DND-41 (cell line): ENCODE measurements at places on chromosomes 5 and 9.

DNA sequence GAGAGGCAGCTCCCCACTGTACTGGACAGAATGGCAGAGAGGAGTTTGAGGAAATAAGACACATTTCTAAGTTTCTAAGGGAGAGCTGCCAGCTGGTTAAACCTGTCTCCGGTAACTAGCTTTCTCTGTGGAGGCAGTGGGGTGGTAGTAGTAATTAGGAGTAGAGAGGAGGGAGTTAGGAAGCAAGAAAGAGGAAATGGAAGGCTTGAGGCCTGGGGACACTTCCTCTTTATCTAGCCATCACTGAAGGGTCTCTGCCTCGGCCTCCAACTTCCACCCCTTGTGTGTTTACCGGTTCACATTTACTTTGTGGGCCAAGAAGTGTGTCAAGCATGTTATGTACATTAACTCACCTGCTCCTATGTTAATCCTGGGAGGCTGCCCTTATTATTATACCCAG is 462.2 kb upstream of the DMAC1 start:
- DNase-seq, result no peak

DNA sequence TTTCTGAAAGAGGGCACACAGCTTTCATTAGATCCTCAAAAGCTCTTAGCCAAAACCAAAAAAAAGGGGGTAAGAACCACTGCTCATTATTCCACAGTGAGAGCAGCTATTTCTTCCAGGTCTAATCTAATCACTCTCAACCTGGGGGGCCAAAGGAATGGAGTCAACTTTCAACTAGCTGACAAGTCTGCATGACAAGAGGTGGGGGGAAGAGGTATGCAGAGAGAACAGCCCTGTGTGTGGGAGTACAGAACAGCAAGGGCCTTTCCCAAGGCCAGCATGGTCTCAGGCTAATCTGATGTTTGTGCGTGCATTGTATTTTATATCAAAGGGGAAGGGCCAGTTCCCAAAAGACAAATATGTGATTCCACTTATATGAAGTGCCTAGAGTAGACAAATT is 36.9 kb upstream of the PIP5K1B start:
- no peak for DNase-seq

DNA sequence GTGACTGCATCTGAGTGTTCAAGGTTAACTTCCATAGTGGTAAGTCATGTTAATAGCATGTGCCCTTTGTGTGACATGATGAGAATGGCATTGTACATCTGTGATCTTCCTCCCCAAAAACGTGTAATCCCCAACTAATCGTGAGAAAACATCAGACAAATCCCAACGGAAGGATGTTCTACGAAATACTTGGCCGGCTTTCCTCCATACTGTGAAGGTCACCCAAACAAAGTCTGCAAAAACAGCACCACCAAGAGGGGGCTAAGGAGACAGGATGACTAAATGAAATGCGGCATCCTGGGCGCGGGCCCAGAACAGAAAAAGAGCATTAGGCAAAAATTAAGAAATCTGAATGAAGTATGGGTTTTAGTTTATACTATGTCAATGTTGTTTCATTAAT is 81.8 kb downstream of the MED10 start:
- DNase-seq, result no peak

DNA sequence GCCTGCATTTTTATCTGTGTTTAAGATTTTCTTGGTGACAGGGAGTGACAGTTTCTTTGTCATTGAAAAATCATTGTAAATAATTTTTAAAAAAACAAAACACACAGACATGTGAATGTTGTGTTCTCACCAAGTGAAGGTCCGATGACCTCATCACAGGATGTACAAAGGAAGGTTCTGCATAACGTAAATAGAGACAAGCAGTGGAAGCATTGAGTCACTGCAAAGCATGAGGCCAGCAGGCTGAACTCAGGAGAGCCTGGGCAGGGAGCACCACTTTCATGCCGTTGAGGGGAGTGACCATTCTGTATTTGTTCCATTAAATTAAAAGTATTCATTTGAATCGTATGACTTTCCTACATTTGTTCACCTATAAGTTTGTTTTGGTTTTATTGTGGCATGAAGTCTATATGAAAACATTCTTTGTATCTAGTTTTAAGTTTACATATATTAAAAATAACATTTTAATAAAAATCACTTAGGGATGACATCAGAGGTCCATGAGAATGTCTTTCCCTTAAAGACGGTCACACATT is 70.4 kb upstream of the TLE1 start:
- no peak for DNase-seq

DNA sequence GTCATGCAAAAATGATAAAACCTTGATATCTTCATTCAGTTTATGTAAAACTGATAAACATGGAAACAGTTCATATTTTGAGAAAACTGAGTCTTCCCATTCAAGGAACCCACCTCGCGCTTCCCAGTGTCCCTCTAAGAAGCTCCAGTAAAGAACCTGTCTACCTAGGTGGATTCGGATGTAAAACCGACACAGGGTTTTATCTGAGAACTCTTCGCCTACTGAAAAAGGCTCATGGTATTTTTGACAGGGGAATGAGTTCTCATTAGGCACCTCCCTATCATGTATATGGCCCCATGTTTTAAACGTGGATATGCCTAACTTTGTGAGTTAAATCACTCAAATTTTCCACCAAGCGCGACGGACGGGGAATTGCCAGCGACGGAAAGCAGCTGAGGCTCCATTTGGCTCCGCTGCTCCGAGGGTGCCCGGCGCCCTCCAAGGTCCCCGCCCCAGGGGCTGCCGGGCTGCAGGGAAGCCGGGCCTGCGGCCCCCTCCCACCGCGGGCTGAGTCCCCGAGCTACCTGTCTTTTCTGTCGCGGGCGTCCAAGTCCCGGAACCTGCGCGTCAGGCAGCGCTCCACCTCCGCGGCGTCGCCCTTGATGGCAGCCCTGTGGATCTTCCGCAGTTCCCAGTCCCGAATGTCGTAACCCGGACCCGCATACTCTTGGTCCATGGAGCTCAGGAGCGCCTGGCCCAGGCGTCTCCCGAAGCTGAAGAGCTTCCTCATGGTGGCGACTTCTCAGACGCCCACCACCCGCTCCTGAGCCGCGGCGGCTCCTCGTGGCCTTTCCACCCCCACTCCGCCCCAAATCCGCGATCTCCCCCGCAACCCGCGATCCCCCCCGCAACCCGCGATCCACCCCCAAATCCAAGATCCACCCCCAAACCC is 594 bp downstream of the ANKRD18A start:
- DNase-seq, result no peak

GRCh38 chr5:67644221-67644920 is 447.8 kb upstream of the CD180 start:
- DNase-seq, result no peak

DNA sequence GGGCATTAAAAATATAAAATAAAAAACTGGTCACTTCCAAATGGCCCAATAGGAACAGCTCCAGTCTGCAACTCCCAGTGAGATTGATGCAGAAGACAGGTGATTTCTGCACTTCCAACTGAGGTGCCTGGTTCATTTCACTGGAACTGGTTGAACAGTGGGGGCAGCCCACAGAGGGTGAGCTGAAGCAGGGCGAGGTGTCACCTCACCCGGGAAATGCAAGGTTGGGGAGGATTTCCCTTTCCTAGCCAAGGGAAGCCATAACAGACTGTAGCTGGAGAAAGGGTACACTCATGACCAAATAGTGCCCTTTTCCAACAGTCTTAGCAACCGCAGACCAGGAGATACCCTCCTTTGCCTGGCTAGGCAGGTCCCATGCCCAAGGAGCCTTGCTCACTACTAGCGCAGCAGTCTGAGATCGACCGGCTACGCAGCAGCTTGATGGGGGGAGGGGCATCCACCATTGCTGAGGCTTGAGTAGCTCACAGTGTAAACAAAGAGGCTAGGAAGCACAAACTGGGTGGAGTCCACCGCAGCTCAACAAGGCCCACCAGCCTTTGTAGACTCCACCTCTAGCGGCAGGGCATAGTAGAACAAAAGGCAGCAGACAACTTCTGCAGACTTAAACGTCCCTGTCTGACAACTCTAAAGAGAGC is 12.7 kb downstream of the RLN1 start:
- DNase-seq, result no peak

GRCh38 chr9:132864691-132865090 is 13.4 kb downstream of the AK8 start:
- no peak for DNase-seq

GRCh38 chr9:101026824-101027223 is 1.7 kb upstream of the PLPPR1 start:
- DNase-seq, result no peak
